ENCODE measurements at places on chromosomes 1 and 21.

GRCh38 chr21:15744926-15745325 is 15.1 kb downstream of the USP25 start:
- no peak for DNase-seq

- DNase-seq = peak; percentile 98
These were observed at the start of gene NRIP1 for GRCh38 chr21:15064576-15065391. Gene NRIP1 (minus strand): TSS chr21:15065000. CDS start chr21:14968192, 96,808 bp downstream.

GRCh38 chr1:18918417-18918816 is 16.1 kb upstream of the ALDH4A1 start:
- DNase-seq = no peak

DNA sequence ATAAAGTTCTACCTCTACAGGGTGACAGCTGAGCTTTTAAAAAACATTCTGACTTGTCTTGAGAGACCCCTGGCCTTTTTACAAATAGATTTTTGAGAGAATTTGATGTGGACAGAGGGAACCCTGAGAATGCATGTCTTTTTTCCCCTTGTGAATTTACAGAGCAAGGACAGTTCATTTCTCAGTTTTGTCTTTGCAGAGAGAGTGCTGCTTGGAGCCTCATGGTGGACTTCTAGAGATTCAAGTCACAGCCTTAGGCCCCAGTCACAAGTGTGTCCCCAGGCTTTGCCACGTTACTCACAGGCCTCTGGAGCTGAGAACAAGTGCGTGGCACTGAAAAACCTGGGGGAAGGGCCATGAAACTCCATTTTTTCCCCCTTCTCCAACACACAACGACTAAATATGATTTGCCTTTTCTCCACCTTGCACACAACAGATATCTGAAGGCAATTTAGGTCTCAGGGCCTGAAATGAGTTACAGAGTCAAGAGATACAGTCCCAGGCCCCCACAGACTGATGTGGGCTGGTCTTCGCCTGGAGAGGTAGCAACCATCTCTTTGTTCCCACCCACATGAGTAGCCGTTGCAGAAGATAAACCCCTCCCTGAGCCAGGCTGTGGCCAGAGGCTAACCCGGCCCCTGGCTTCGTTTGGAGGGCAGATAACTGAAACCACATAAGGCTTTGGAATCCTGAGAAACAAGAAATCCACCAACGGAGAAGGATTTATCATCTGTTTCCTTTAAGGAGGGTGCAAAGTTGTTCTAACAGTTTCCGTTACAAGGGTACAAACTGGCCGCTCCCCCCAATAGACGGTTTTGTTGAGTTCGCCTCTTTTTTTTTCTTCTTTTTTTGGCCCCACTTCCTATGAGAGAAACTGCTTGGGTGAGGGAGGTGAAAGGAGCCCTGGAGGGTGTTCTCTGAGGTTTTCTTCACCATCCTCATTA is 1.0 kb upstream of the PIGV start:
- DNase-seq = peak; percentile 91
